NCI-H446 treated with DMSO at 0.1 percent for 48 hours (cell line): ENCODE measurements at places on chromosomes 7 and 10.

GRCh38 chr10:114281461-114281860 lies 42.4 kb downstream of the VWA2 start:
- DNase-seq = no peak

- peak; percentile 74 for DNase-seq
Measured at GRCh38 chr10:24642921-24643678, 80.6 kb downstream of the ARHGAP21 start.

- DNase-seq = no peak
Measured at GRCh38 chr7:140495514-140496097, 16.3 kb upstream of the MKRN1 start.

DNA sequence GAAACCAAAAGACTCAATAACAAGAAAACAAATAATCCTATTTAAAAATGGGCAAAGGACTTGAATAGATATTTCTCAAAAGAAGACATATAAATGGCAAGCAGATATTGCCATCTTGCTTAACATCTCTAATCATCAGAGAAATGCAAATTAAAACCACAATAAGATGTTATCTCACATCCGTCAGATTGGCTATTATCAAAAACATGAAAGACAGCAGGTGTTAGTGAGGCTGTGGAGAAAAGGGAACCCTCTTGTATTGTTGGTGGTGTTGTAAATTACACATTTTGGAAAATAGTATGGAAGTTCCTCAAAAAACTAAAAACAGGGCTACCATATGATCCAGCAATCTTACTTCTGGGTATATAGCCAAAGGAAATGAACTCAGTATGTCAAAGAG lies 25.7 kb downstream of the OPALIN start:
- DNase-seq = no peak

DNA sequence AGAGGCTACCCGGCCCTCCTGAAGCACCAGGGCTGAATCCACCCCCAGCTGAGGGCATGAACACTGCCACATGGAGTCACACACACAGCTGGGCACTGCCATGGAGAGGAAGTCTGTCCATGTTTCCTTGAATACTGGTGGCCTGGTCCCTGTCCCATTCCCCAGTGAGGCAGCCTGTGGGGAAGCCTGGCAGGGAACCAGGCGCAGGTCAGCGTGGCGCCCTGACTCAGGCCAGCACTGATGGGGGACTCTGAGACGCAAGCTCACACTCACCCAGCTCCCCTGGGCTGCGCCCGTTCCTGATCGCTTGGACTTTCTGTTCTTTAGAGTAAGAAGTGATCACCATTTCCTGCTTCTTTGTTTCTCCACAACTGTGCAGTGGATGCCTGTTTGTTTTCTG lies 128.3 kb downstream of the EGFR start:
- no peak for DNase-seq

- no peak for DNase-seq
Measured at GRCh38 chr7:854118-854775, 22.0 kb downstream of the SUN1 start.

DNA sequence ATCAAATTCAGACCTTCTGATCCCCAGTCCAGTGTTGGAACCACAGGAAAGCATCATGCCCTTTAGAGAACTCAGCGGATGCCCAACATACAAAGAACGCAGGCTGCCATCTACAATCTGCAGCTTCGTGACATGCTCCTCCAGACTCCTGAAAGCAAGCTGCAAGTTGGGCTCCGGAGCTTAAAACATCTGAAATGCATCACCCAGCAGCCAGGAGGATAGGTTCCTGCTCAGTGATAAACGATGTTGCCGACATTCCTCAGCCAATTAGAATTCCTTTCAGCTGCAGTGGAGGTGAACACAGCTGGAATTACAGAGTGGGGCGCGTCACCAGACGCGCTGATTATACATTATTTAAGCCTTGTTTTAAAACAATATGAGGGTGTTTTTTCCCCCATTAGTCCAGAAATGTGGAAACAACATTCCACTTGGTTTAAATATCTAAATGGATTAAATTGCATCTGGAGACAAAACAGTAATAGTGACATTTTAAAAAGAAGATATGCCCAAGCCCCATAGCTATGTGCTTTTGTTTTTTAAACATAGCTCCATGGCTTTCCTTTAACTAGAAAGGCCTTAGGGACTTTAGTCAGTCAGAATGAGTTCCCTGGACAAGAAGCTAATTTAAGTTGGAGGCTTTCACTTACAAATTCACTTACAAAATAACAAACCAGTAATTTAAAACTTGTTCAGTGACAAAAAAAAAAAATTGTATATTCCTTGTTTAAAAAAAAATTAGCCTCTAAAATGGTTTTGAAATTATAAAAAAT lies 6.3 kb downstream of the SMURF1 start:
- DNase-seq = no peak
